Left lobe of liver (tissue), 2 donors: ENCODE measurements at places on chromosomes 6 and 20.

DNA sequence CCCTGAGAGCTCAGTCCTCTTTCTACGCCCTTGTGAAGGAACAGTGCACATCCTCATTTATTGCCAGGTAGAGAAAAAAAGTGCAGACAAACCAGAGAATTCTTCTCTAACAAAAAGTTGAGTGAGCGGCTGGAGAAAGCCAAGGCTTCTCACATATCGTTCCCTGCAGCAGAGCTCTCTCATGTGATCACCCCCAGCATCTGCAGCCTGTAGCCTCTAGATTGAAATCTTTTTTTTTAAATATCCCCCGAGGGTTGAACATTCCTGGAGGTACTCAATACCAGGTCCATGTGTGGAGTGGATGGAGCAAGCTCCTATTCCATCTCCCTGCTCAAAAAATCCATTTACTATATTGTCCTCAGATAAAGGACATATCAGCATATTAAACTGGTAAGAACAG lies 22.9 kb upstream of the ZNF133 start:
- no peak for DNase-seq

GRCh38 chr20:40894237-40894630 lies 134.4 kb upstream of the TOP1 start:
- no peak for DNase-seq

DNA sequence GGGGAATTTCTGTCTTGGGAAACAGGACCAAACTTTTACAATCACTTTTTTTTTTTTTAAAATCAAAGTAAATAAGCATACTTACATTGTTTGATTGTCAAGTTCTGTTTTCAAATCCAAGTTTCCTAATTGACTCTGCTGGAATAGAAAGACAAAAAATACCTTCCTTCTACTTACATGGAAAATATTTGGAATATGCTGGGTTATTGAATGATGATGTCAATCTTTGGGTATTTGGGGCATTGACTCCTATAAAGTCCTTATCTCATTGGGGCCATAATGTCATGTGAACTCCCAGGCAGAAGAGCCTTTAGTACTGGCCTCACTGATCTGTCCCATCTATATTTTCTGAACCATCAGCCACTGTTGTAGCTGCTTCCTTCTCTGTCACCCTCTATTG lies 122.6 kb upstream of the NOX3 start:
- no peak for DNase-seq

- DNase-seq, result no peak
Observed at GRCh38 chr6:10384091-10384609, 30.7 kb downstream of the TFAP2A start.

GRCh38 chr20:24842918-24843715 lies 106.0 kb upstream of the CST7 start:
- no peak for DNase-seq

DNA sequence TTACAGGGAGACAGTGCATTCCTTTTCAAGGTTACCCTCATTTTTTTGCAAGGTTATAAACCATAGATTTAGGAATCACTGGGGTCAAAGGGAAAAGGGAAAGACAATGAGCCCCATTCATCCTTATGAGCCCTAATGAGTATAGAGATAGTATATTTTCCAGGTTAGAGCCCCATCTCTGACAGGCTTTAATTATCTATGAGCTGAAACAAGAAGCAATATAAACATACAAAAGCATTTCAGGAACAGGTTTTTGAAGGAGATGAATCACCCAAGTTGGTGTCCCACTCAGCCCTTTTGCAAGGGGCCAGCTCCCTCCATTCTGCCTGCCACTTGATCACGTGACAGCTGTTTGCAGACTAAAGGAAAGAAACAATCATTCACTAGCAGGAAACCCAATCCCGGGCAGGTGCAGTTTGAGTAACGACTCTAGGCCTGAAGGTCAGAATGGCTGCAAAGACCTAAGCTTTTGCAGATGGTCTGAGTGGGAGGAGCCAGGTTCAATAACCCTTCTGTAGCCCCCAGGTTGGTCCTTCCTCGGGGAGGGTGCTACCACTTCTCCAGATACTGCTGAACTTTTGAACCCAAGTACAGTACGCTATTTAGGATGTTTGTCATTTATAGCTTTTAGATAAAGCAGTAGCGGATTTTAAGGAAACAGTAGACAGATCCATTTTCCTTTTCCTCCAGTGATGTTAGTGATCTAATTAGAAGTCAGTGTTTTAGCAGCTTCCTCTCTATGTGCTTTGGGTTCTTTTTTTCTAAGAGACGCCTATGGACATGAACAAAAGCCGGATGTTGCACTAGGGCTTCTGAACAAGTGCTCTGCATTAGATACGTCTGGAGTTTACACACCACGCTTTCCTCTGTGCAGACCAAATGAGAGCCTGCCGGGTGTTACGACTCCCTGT lies 253.2 kb downstream of the SOX4 start:
- DNase-seq, result no peak

DNA sequence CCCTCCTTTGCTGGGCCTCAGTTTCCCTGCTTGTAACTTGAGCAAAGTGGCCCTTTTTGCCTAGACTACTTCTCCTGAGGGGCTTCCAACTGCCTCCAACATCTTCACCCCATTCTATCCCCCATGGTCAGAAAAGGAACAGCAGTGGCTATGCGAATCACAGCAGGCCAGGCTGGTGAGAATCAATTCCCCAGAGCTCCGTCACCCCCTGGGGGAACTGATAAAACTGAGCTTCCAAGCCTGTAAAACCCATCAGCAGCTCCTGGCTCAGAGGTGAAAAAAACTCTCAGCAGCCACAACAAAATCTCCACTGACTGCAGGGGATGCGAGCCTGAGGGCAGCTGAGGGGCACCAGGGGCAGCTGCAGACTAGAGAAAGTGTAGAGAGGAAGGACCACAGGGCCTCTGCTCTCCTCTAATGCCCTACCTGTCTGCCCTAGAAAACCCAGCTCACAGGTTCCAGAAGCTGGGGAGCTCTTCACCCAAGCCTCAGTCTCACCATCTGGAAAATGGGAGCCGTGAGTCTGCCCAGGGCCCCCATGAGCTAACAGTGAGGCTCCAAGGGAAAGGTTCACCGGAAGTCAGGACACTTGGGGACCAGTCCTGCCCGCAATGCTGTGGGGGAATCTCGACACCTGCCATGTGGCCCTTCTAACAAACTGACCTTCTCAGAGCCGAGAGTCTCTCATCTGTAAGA lies 120.6 kb downstream of the GRM4 start:
- DNase-seq, result no peak

- no peak for DNase-seq
Observed at GRCh38 chr6:170244721-170245474, 46.0 kb downstream of the DLL1 start.

DNA sequence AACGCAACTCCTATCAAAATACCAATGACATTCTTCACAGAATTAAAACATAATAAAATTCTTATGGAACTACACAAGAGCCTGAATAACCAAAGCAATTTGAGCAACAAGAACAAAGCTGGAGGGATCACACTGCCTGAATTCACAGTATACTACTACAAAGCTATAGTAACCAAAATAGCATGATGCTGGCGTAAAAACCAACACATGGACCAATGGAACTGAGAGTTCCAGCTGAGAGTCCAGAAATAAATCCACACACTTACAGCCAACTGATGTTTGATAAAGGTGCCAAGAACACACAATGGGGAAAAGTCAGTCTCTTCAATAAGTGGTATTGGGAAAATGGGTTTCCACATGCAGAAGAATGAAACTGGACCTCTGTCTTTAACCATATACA lies 6.9 kb downstream of the MLIP start:
- DNase-seq, result no peak

- DNase-seq, result no peak
Observed at GRCh38 chr20:61599541-61599992, 347.5 kb downstream of the CDH4 start.

GRCh38 chr6:144723431-144723830 lies 438.3 kb downstream of the UTRN start:
- no peak for DNase-seq

GRCh38 chr6:149393002-149393679 lies 6.9 kb upstream of the SUMO4 start:
- DNase-seq, result no peak
